Common myeloid progenitor, CD34-positive (primary cell): ENCODE measurements at places on chromosomes 16 and 17.

- DNase-seq = no peak
These were observed 73.1 kb downstream of the CLEC16A start for GRCh38 chr16:11017499-11017898.

DNA sequence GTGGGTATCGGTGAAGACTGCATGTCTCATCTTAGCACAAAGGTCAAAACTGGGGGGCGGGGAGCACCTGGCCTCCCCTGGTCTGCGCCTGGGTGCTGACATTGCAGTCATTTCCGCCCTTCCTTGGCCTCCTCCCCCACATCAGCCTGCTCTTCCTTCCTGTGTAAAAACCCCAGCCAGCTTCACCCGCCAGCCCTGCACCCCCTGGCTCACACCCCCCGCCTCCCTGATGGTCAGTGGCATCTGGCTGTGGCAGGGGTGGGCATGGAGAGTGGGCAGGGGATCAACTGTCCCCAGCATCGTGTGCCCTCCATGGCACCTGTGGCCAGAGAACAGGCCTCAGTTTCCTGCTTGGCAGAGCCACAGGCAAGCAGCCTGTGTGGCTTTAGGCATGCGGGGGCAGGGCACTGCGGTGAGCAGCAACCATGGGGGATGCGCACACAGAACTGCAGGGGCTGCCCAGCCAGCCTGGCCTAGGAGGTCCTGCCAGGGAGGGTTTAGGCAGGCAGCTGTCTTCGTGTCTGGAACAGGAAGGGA is 26.5 kb upstream of the LASP1NB start:
- peak; percentile 55 for DNase-seq

DNA sequence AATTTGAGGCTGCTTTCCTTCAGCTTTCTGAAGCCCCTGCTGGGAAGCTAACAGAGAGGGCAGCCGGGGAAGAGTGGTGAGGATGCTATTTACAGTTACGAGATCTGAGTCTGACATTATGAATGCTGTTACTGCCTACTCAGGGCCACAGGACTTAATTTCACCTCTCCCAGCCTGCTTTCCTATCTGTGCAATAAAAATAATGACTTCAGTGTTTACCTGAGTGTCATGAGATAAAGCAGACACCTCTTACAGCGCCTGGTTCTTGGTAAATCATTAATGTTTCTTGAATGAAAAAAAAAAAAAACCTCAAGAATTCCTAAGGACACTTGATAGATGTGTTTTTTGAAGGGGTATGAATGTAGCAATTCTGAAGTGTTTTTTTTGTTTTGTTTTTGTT is 24.2 kb upstream of the CPHXL start:
- DNase-seq = no peak

DNA sequence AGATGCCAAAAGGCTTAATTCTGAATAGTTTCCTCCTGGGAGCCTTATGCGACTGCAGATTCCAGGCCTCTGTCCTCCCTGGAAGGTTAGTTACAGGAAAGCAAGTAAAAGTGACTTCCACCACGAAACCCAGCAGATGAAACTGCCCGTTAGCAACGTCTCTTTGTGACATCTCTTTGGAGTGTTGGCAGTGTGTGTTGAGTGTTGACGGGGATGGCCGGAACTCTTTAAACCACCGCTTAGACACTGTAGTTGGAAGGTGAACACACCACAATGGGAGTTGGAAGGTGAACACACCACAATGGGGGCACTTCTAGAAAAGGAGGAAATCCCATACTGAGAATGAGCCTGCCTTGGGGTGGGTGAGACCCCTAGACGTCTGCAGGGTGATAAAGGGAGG is 858 bp downstream of the SKAP1 start:
- DNase-seq = no peak

GRCh38 chr16:70688246-70688742 is 2.4 kb upstream of the MTSS2 start:
- DNase-seq = no peak

- DNase-seq = peak; percentile 94
These were observed 8.0 kb upstream of the UNK start for GRCh38 chr17:75776386-75777295.

- no peak for DNase-seq
These were observed 75.9 kb upstream of the WSB1 start for GRCh38 chr17:27218041-27218440.

DNA sequence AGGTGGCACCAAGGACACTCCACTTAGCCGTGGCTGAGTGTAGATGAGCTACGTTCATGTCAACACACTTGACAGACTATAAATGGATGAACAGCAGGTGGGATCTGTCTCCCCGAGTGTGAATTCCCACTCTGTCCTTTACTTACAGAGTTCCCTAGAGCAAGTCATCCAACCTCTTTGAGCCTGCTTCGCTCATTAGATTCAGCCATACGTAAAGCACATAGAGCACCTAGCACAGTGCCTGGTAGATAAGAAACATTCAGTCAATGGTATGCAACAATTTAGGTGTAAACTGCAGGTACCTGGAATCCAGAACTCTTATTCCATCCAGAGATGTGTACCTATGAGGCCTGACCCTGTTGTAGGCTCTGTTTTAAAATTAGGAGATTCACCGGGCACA is 227.8 kb upstream of the C16orf82 start:
- no peak for DNase-seq

GRCh38 chr17:13474073-13474800 is 127.5 kb downstream of the HS3ST3A1 start:
- no peak for DNase-seq

GRCh38 chr17:82666931-82667667 is 18.9 kb upstream of the WDR45B start:
- DNase-seq = no peak
